ENCODE measurements at places on chromosomes 1 and 21.

- DNase-seq, result no peak
Measured at GRCh38 chr1:45647248-45648021, 23.6 kb upstream of the CCDC17 start.

- no peak for DNase-seq
Measured at GRCh38 chr1:100250807-100251206, 1.2 kb upstream of the DBT start.

DNA sequence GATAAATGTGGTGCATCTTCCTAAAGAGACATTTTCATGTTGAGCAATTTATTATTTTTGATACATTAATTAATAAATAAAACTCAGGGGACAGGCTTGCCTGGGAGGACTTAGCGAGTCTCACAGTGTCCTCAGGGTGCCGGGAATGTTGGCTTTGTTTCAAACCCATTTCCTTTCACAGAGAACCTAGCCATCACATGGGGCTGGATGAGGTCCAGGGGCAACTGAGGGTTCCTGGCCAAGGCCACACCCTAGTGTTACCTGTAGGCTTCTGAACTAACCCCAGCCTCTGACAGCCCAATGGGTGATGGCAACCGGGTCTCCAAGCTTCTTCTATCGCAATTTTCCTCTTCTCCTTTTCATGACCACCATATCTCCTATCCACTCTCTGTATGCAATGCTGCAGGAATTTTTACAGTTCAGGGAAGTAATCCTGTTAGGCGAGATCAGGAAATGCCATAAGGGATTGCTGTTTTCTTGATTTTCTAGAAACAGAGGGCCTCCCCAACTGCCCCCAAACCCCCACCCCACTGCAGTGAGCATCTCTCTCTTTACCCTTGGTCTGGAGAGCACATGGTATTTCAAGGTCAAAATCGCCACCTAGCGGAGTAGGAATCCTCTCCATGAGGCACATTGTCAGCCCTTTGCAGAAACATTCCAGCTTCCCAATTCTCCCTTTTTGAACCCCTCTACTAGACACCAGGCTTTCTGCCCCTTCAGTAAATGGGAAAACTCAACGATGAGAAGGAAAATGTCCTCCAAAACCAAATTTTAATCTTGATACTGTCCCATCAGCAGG lies 22.1 kb upstream of the SMYD3 start:
- DNase-seq, result no peak

- no peak for DNase-seq
Measured at GRCh38 chr21:31795992-31796391, 64.1 kb upstream of the SCAF4 start.

GRCh38 chr1:81151206-81151605 lies 649.5 kb upstream of the ADGRL2 start:
- no peak for DNase-seq

DNA sequence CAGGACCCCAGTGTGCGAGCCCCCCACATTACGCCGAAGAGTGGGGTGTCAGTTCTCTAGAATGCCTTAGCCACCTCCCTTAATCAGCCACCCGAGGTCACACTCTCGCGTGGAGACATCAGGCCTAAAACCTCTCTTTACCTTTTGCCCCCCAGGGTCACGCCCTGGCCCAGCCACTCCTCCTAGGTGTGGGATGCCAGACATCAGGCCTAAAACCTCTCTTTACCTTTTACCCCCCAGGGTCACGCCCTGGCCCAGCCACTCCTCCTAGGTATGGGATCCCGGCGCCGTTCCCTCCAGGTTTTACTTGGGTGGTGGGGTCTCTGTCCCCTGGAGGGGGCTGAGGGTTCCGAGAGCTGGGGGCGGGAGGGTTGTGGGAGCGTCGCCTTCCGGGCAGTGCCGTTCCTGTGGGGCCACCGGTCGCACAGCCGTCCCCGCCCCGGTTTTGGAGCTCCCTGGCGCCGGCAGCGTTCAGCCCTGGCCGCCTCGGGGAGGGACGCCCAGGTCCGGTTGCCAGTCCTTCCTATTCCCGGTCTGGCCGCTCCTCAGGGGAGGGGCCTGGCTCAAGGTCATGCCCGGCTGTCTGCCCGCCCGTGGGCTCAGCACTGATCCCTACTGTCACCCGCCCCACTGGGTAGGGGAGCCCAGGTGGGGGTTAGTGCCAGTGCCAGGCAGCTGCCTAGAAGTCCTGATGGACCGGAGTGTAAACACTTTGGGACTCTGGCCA lies 882 bp downstream of the VPS13D start:
- peak; percentile 22 for DNase-seq

- DNase-seq, result no peak
Measured at GRCh38 chr1:241600496-241600901, 39.7 kb downstream of the CHML start.

GRCh38 chr1:212326541-212326940 lies 41.3 kb downstream of the PPP2R5A start:
- DNase-seq, result no peak

GRCh38 chr21:35217504-35218060 lies 168.5 kb upstream of the RUNX1 start:
- DNase-seq, result no peak

DNA sequence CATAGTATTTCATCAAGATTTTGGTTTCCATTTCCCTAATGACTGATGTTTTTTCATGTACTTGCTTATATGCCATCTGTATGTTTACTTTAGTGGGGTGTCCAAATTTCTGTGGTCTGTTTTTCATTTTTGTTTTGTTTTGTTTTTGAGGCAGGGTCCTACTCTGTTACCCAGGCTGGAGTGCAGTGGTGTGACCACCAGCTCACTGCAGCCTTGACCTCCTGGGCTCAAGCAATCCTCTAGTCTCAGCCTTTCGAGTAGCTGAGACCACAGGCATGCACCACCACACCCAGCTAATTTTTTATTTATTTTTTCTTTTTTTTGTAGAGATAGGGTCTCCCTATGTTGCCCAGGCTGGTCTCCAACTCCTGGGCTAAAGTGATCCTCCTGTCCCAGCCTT lies 378.0 kb upstream of the VAMP3 start:
- no peak for DNase-seq

GRCh38 chr1:209661071-209661470 lies 8.8 kb upstream of the LAMB3 start:
- DNase-seq, result no peak

DNA sequence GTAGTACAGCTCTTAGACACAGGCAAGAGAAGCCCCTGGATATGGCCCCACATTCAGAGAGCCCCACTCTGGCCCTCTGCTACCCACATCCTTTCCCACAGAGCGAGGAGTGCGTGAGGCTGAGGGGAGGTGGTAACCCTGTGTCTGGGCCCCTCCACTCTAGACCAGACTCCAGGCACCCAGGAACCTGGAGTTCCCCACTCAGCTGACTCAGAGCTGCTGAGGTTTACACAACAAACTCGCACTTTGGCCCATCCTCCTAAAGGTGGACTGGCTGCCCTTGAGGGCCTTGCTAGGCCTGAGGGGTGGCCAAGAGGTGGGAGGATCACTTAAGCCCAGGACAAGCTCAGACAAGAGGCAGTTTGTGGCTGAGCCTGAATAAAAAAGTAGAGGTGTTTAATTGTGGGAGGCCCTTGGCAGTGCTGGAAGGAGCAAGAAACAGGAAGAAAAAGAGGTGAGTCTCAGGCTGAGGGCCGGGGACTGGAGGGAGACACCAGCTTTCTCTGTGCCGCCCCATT lies 10.7 kb downstream of the MR1 start:
- no peak for DNase-seq

All from hematopoietic multipotent progenitor cell treated with erythropoietin and hydrocortisone succinate and interleukin-3 and kit ligand, for 17 days (in vitro differentiated cells).